Right forelimb (tissue), 1 donor: ENCODE measurements at places on chromosomes 16 and 17.
A peak's percentile ranks its signal among the peaks of the same experiment; 100 is the strongest.

- no peak for DNase-seq
These were observed 745.2 kb downstream of the WWOX start for GRCh38 chr16:78844682-78845081.

GRCh38 chr16:89187032-89187769, 13.1 kb downstream of the SLC22A31 start:
- peak; percentile 71 for DNase-seq

GRCh38 chr17:1561420-1562175, 994 bp downstream of the PITPNA start:
- DNase-seq: no peak

GRCh38 chr16:86993426-86994110, 323.6 kb downstream of the C16orf95 start:
- DNase-seq: no peak

GRCh38 chr16:90048737-90049330, 28.3 kb downstream of the PRDM7 start:
- no peak for DNase-seq

DNA sequence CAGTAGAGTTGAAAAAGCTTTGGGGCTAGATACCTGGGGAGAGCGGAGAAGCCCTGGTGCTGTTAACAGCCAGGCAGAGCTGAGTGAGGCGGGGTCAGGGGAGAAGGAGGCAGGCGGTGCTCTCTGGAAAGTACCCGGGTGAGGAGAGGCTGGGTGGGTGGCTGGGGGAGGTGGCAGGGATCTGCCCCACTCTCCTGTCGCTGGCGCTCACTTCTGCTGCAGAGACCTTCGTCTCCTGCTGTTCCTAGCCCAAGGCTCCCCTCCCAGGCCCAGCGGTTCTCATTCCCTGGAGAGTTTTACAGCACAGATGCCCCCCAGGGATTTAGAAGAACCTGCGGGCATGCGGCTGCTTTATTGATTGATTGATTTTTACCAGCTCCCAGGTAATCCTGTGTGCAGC, 302.8 kb downstream of the IRF8 start:
- no peak for DNase-seq

GRCh38 chr17:47703191-47703591, 9.2 kb downstream of the TBKBP1 start:
- DNase-seq: no peak

GRCh38 chr17:31155208-31155810, 60.5 kb downstream of the NF1 start:
- no peak for DNase-seq

- DNase-seq: no peak
These were observed 22.2 kb downstream of the QPRT start for GRCh38 chr16:29701214-29701555.

GRCh38 chr16:10776280-10776679, 32.6 kb downstream of the NUBP1 start:
- no peak for DNase-seq

- DNase-seq: no peak
These were observed 291.1 kb upstream of the IRX3 start for GRCh38 chr16:54577651-54578128.

- DNase-seq: no peak
These were observed 36.8 kb downstream of the HS3ST3B1 start for GRCh38 chr17:14337596-14338079.

DNA sequence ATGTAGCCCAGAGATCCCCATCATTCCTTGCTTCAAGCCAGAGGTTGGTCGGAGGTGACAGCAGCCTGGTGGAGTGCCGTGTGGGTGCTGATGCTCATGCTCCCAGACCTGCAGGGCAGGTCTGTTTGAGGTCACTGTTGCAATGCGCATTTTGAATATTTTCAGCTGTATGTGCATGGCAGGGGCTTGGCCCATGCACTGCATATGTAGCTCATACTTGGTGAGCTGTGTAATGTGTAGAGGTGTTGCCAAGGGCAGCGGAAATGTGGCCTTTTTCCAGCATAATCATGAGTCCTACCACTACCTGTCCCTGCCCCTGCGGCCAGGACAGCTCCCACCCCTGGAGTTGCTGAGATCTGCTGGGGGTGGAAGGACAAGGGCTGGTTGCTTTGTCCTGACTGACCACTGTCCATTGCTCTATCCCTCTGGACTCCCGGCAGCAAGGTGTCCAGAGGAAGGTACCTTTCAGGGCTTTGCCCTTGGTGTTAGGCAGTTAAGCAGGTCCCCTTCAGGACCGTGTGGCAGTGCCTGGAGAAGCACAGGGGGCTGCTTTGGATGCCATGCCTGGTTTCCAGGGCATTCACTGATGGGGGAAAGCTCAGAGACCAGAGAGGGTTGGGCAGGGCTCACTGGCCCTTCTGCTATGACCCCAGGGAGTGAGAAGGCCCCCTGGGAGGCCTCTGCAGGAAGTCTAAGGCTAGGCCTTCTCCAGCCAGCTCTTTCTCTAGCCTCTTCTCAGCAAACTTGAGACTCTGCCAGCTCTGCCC, 215.2 kb downstream of the NTN1 start:
- no peak for DNase-seq

DNA sequence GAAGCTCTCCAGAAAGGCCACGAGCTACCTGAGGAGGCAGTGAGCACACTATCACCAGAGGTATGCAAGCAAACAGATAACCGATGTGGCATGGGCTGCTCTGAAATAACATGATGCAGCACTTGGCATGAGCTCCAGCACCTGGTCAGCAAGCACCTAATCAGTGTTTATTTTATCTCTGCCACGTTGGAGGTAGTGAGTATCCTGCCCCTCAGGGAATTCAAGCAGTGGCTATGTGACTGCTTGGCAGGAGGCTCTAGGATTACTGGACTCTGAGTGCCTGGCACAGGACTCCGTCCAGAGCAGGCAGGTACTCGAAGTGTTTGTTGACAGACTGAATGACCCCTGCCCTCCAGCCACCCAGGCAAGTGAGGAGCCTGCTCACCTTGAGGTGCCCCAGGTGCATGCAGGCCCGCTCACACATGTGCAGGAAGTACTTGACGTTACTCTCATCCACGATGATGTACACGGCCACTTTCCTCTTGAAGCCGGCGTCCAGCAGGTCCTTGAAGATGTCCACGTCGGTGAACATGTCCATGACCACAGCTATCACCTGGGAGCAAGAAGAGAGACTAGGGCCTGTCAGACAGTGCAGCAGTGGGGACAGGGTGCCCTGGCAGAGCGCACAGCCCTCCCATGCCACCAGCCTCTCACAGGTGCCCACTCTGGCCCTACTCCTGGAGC, 16.6 kb downstream of the FAM83G start:
- DNase-seq: no peak

DNA sequence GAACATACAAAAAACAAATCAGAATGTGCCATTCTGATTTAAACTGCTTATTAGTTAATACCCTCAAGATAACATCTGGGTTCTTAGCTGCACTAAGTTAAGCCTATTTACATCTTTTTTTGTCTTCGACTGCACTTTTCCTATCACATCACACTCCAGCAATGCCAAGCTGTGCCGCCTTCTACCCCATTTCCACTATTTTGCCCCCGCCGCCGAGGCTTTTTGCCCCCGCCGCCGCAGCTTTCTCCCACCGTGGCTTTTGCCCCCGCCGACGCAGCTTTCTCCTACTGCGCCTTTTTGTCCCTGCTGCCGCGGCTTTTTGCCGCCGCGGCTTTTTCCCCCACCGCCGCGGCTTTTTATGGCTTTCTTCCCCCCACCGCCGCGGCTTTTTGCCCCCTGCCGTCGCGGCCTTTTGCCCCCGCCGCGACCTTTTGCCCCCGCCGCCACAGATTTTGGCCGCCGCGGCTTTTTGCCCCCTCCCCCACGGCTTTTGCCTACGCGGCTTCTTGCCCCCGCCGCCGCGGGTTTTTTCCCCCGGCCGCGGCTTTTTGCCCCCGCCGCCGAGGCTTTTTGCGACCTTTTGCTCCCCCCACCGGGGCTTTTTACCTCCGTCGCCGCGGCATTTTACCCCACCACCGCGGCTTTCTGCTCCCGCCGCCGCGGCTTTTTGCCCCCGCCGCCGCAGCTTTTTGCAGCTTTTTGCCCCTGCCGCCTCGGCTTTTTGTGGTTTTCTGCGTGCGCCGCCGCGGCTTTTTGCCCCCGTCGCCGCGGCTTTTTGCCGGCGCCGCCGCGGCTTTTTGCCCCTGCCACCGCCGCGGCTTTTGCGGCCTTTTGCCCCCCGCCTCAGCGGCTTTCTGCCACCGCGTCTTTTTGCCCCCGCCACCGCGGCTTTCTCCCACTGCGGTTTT, 331.4 kb upstream of the WSB1 start:
- DNase-seq: no peak

DNA sequence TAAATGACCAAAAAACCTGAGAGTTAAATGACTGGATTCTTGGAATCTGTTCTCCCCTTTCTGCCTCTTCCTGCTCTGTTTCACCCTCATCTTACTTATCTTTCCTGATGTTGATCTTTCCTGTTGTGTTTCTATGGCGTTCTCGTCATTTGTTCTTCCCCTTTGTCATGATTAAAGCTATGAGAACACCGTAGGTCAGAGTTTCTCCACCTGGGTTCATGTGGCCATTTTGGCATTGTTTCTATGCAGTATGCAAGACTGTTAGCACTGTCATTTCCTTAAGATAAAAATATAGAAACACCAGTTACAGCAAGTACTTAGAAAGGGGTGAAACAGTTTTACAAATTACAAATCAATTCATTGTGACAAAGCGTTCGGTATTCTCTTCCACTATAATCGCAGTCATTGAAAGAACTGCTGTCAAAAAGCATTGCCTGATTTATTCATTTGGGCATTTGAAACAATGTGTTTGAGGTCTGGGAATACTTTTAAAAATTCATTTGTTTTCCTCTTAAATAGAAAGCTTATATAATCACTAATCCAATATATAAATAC, 166.0 kb downstream of the PHKB start:
- no peak for DNase-seq

DNA sequence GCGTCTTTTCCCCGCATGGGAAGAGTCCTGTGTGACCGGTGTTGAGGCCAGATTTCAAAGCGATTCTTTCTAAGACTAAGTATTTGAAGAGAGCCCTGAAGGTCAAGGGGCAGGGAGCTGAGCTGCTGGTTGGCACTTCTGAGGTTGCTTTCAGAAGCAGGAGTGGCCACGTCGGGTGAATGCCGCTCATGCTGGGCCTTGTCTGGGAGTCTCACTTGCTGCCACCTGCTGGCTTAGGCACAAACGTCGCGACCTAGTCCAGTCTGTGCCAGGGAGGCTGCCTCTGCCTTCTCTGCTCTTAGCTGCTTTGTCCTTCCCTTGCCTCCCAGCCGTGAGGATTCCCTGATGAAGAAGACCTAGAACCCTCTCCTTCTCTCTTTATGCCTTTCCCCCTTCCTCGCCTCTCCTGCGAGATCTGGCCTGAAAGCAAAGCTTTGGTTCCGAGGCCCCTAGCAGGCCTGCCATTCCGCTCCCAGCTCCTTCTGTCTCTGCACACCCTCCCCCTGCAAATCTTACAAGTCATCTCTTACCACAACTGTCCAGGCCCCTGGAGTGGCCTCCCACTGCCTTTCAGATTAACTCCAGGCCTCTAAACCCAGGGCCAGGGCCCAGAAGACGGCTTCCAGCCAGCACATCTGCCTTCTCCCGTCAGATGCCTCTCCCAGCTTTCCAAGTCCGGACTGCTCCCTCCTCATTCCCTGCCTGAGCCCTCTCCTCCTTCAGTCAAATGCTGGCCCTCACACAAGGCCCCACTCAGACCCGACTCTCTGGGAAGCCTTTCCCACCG, 11.4 kb downstream of the CTNS start:
- DNase-seq: peak; percentile 70

GRCh38 chr16:48194828-48195556, 39.2 kb upstream of the ABCC12 start:
- DNase-seq: no peak

- DNase-seq: no peak
These were observed 291.0 kb upstream of the TNRC6C start for GRCh38 chr17:77667478-77667877.

DNA sequence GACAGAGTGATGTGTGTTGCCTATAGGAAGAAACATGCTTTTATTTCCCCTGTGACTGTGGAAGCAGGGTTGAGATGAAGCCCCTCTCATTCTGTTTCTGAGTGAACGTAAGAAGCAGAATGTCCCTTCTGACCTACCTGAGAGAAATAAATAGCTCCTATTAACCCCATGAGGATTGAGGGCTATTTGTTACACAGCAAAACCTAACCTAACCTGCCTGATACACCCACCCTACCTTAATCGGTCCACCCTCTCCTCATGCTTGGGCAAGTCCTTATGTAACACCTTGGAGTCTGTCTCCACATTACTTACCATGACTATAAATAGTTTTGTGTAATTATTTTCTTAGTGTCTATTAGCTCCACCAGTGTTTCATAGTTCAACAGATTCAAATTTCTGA, 41.9 kb downstream of the SALL1 start:
- DNase-seq: no peak

DNA sequence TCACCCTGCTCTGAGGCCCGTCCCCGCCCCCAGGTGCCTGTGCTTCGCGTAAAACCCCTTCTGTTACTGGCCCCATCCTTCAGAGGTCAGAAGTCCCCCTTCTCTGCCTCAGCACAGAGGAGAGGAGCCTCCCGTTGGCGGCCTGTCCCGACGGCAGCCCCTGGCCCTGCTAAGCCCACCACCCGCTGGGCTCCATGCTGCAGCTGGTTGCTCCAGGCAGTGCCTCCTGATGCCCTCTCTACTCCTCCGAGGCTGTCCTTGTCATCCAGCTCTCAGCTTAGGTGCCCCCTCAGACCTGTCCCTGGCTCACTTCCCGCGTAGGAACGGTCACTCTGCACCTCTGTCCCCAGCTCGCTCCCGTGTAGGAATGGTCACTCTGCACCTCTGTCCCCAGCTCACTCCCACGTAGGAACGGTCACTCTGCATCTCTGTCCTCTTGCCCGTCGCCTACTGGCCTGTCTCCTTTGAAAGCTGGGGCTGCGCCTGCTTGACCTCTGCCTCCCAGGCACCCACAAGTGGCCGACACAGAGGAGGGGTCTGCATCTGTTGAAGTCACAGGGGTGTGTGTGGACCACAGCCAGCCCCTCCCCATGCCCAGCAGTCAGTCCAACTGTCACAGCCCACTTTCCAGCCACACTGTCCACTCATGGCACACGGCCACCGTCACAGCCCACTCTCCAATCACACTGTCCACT, 31.7 kb upstream of the ZC3H18 start:
- DNase-seq: peak; percentile 47

- DNase-seq: peak; percentile 74
These were observed 5.0 kb downstream of the SEC14L1 start for GRCh38 chr17:77145612-77146245.

- DNase-seq: peak; percentile 75
These were observed 5.3 kb upstream of the HS3ST6 start for GRCh38 chr16:1923299-1924034.

DNA sequence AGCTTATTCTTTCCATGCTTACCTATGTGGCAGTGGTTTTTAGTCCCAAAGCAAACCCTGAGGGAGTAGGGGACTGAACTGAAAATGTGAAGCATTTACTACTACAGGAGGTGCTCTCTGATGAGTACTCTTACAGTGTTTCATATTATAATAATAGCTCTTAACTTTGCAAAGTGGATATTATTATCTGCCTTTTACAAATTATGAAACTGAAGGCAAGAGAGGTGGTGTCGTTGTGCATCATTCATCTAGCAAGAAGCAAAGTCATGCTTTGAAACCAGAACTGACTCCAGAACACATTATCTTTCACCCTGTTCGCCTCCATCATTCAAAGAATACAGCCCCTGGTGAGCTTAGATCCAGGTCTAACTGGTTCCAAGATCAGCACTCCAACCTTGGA, 8.2 kb upstream of the KCNH6 start:
- DNase-seq: no peak
